Fibroblast of lung (primary cell): ENCODE measurements at places on chromosomes 7 and 10. TPM values are rescaled to one million over a fixed set of nuclear protein-coding genes. Genes with fewer than 3 reads are reported as not detected.

The UPK3BL2 gene
- 1.0 and 3.8 TPM in 2 replicates for total RNA-seq

DNA sequence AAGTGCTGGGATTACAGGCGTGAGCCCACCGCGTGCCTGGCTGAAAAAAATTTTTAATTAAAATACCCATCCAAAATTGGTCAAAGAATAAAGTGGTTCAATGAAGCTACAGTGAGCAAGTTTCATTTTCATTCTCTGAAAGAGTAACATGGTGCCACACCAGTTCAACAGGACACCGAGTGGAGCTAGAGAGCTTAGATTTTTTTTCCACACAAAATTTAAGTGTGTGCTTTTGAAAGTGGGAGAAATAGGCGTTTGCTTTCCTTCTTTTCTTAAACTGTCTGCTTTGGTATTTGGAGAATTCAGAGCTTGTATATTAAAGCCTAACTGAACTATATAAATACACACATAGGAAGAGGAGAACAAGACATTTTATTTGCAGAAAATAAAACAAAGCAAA is 43.4 kb downstream of the BPGM start:
- DNase-seq: peak; percentile 85

GRCh38 chr10:117419921-117420320 is 44.7 kb upstream of the PDZD8 start:
- no peak for DNase-seq

The WDFY4 gene
- under 0.01 and 0.66 TPM in 2 replicates for total RNA-seq

- peak; percentile 25 for DNase-seq
These were observed 54.4 kb downstream of the SEMA3A start for GRCh38 chr7:84139986-84140729.

The MYL10 gene
- total RNA-seq: not detected in 2 replicates

DNA sequence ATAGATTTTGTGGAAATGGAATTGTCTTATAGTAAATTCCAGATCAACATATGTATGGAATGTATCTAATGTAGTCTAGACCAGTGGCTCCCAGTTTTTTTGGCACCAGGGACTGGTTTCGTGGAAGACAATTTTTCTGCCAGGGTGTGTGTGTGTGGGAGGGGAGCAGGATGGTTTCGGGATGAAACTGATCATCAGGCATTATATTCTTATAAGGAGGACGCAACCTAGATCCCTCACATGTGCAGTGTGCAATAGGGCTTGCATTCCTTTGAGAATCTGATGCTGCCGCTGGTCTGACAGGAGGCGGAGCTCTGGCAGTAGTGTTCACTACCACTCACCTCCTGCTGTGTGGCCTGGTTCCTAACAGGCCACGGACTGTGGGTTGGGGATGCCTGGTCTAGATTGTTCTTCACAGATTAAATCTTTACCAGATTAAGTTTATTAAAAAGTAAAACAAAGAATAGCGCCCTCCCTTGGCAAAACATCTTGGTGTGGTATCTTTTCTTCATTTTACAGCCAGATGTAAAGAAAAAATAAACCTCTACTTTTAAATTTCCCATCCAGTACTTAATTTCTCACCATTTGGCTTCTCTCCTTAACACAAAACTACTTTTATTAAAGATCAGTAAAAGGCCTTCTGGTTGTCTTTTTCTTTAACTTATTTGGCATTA is 48.4 kb downstream of the SEPTIN7 start:
- DNase-seq: peak; percentile 70

DNA sequence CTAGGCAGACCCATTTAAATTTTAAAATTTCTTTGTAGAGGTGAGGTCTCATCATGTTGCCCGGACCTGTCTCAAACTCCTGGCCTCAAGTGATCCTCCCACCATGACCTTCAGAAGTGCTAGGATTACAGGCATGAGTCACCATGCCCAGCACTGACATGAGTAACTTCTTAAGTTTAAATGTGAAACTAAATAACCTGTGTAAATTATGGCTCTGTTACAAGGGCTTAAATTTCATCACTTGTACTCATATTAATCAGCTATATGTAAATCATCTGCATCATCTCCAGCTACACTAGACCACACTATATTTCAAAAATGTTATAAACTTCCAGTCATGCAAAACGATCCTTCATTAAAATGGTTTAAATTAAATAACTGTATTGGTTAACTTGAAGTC is 56.1 kb downstream of the ATAD1 start:
- peak; percentile 79 for DNase-seq

DNA sequence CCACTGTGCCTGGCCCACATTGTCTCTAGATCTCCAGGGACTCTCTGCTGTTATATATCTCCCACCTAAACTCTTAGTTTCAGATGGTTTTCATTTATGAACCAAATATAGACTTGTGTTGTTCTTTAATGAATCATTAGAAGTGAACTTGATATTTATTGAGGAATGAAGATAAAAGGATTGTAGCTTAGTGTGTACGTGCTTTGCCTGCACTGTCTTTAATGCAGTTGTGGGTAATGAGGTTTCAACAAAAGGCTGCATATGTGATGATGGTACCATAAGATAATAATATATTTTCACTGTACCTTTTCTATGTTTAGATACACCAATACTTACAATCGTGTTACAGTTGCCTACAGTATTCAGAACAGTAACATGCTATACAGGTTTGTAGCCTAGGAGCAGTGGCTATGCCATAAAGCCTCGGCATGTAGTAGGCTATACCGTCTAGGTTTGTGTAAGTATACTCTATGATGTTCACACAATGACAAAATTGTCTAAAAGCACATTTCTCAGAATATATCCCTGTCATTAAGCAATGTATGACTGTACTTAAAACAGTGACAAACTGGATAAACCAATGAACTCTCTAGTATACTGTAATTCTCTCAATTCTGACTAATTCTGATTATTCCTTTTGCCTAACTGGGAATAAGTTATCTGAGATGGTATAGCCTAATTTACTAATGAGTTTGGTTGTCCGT is 25.2 kb downstream of the VCL start:
- no peak for DNase-seq

The SFTPA2 gene
- not detected in 2 replicates for total RNA-seq

The OR2A42 gene
- under 0.01 TPM in 1 of 2 replicates, not detected in the other for total RNA-seq

The GSTO2 gene
- 2.1 and 3.1 TPM in 2 replicates for total RNA-seq

DNA sequence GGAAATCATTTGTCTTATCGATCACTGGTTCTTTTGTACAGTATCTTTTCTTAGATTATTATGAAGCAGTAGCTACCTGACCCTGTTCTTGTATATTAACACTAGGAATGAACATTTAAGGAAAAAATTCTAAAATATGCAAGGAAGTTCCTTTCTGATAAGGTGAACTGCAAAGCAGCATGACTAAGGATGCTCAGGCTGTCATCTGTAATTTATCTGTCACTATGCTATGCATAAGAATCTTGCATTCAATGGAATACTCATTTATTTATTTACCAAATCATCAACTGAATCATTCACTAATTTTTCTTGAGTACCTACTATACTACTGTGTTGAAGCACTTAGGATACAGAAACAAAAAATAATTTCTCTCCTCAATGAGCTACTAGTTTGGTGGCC is 5.8 kb downstream of the GSDME start:
- DNase-seq: no peak

DNA sequence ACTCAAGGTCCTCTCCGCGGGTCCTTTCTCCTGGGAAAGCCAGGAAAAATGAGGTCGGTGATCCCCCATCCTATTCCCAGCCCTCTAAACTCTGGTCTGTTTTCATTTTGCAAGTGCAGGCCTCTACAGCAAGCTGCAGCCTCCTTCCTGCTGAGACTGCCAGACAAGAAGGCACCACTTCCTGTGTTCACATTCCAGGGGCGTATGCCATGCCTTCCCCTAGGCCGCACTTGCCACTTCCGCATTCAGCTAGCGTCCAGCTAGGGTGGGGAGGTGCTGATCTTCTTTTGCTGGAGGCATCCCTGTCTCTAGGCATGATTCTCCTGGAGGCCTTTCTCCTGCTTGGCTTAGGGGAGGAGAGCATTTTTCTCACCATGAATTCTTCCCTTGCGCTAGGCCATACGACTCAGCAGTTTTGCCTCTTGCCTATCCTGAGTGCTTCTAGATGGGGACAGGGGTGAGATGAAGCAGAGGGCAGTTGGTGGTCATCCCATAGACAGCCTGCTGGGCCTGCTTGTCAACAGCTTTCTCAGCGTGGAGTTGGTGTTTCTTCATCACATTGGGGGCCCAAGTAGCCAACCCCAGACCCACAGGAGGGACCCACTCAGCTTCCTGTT is 328.9 kb downstream of the RPS24 start:
- no peak for DNase-seq

DNA sequence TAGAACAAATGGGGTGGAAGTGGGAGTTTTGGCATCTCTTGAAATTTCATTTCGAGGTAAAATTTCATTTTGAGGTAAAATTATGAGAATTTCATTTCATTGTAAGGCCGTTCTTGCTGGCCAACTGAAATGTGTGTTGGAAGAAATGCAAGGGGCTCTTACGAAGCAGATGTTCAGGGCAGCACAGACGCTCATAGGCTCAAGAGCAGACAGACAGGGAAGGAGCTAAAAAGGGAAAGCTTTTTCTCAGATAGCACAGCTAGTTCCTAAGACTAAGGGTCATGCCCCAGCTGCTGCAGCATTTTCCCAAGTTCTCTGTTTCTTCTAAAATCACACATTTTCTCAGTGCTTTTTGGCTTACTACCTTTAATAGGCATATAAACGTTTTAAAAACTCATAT is 65.1 kb upstream of the SFMBT2 start:
- DNase-seq: no peak

DNA sequence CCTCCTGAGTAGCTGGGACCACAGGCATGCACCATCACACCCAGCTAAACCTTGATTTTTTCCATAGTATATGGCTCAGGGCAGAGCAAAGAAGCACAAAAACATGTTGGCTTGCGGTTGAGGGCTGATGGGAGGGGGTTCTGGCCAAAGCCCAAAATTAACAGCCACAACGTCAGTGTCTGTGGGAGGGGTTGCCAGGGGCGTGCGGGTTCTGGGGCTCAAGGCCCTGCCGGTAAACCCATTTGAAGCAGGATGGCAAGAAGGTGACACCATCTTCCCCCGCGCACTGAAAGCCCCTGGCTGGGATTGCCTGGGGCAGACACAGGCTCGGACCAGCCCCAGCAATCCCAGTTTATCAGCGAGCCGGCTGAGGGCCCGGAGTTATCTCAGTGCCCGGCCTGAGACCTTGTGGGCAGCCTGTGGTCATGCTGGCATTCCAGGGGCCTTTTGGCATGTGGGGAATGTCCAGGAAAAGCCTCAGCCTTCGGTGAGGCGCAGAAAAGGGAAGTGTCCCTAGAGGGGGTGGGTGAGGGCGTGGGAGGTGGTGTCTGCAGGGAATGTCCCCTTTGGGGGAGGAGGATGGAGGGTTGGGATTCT is 167.7 kb upstream of the TNRC18 start:
- DNase-seq: peak; percentile 88

GRCh38 chr10:120824881-120825309 is 26.3 kb upstream of the WDR11 start:
- DNase-seq: peak; percentile 23

The AASS gene
- 31.6 and 49.2 TPM in 2 replicates for total RNA-seq

The IQUB gene
- 0.77 and 0.83 TPM in 2 replicates for total RNA-seq

The BPGM gene
- total RNA-seq: 19.0 and 25.8 TPM in 2 replicates

The SLC18A2 gene
- under 0.01 TPM in 1 of 2 replicates, not detected in the other for total RNA-seq

The EVX1 gene
- total RNA-seq: not detected in 2 replicates

DNA sequence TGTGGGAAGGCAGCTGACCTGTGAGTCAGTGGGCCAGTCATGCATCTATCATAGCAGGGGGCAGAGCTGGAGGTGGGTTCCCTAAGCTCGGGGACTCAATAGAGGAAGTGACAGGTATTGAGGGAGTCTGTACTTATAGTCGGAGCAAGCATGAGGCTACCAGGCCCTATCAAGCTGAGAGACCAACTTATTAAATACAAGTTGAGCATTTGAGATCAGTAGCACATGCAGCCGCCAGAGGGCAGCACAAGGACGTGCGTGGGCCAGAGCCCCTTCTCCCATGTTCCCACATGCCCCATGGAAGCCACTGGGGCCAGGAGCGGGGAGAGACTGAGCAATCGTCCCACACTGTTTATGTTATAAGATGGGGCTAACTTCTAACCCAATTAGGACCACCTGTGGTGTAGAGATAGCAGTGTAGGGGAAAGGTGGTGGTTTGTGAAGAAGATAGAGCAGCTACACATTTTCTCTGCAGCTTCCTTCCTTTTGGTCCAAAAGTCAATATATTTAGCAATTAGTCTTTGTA is 13.0 kb upstream of the STK31 start:
- DNase-seq: peak; percentile 29

- no peak for DNase-seq
These were observed 639.0 kb downstream of the AUTS2 start for GRCh38 chr7:70237256-70237655.

- DNase-seq: no peak
These were observed 40.5 kb upstream of the PRKAR1B start for GRCh38 chr7:767580-767940.

DNA sequence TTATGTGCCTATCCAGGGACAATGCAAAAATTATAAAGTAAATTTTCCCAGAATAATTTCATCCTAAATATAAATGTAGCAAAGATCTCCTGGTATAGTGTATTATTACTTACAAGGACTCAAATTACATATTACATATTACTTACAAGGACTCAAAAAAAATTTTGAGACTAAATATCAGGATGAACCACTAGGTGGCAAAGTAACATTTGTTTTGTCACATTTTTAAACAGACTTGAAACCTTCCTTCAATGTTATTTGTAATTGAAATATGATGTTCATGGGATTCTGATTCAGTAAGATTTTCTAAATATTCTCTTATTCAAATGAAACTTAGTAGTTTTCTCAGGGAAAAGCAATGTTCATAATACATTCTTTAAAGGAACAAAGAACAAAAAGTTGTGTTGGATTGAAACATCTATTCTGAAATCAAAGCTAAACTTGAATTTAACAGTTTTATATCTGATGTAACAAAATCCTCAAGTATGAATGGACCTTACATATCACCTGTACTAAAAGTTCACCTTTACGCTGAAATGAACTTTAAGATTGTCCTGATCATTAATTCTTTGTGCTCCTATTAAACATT is 74.3 kb upstream of the GNAI1 start:
- peak; percentile 57 for DNase-seq

DNA sequence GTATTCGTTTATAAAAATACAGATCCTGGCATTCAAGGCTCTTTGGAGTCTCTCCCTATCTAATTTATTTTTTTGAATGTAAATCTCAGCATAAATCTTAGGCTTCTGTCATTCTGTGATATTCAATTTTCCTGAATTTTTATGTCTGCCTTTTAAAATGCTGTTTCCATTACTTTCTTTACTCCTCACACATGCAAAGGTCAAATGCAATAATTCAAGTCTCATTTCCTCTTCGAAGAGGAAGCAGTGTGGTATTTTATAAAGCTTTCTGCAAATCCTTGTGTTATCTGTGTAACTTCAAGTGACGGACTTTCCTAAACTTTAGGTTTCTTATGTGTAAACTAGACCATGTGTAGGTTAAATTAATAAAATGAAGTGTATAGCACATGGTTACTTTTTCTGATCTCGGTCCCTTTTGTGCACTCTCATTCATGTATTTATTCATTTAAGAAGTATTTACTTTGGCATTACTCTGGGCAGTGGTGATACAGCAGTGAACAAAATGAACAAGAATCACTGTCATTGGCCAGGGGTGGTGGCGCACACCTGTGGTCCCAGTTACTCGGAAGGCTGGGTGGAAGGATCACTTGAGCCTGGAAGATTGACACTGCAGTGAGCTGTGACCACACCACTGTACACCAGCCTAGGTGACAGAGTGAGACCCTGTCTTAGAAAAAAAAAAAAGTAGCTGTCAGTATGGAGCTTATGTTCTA is 332.2 kb downstream of the EXOC4 start:
- DNase-seq: no peak

The PRLHR gene
- total RNA-seq: not detected in 2 replicates
